ENCODE measurements at places on chromosomes 6 and 20. TPM values are rescaled to one million over a fixed set of nuclear protein-coding genes. Genes with fewer than 3 reads are reported as not detected.

GRCh38 chr20:59577037-59577808 is 27.1 kb upstream of the PHACTR3 start:
- no peak for DNase-seq

GRCh38 chr20:61280217-61280980 is 28.3 kb downstream of the CDH4 start:
- DNase-seq, result no peak

GRCh38 chr6:66735106-66735890 is 1028.3 kb upstream of the EYS start:
- no peak for DNase-seq

DNA sequence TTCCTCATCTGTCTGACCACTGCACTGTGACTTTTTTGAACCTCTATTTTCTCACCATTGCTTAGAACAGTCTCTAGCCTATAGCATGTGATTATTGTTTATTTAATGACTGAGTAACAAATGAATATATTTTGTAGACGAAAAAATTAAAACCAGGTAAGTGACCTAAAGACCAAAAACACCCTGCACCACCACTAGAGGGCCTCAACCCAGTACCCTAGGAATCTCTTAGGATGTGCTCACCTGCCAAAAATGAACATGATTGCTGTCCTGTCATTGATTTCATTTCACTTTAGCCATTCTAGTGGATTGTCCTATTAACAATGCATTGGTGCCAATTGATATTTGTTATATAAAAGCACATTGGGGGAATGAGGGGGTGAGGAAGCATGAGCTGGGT is 199.1 kb downstream of the COL9A1 start:
- no peak for DNase-seq

- DNase-seq, result no peak
Measured at GRCh38 chr6:161918628-161919205, 644.9 kb upstream of the AGPAT4 start.

DNA sequence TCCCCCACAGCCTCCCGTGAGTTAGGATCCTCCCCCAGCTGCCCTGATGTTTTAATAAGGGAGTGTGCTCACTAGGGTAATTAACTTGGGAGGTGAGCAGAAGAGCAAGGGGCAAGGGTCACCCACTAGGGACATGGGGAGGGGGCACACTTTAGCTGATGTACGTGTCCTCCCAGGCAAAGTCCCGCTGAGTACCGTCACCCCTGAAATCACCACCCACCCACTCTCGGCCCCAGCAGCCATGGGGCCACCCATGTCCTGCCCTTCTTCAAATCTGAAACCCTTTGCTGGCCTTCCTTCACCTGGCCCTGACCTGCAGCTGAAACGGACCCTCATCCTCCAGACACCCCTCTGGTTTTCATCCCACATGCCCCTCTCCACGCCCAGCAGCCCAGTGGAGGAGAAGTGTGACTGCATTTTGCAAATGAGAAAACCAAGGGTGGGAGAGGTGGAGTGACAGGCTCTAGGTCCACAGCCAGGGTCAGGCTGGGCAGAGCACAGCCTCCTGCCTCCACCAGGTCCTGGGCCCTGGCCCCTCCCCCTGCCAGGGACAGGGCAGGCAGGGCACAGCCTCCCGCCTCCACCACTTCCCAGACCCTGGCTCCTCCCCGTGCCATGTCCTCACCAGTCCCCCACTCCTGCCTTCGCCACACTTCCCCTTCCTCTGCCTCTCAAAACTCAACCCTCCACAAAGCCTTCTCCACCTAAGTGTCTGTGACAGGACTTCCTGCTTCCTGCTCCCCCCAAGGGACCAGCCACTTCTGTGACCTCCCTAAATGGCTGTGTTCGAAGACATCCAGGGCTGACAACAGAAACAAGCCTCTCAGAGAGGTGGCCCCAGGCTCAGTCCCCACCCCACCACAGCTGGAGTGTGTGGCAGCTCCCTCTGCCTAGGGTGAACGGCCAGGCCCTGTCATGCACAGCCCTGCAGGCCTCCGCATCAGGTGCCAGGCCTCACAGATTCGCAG is 15.1 kb downstream of the ACSS1 start:
- DNase-seq, result no peak

- DNase-seq, result peak; percentile 84
Measured at GRCh38 chr20:50919567-50919966, 11.7 kb downstream of the ADNP start.

DNA sequence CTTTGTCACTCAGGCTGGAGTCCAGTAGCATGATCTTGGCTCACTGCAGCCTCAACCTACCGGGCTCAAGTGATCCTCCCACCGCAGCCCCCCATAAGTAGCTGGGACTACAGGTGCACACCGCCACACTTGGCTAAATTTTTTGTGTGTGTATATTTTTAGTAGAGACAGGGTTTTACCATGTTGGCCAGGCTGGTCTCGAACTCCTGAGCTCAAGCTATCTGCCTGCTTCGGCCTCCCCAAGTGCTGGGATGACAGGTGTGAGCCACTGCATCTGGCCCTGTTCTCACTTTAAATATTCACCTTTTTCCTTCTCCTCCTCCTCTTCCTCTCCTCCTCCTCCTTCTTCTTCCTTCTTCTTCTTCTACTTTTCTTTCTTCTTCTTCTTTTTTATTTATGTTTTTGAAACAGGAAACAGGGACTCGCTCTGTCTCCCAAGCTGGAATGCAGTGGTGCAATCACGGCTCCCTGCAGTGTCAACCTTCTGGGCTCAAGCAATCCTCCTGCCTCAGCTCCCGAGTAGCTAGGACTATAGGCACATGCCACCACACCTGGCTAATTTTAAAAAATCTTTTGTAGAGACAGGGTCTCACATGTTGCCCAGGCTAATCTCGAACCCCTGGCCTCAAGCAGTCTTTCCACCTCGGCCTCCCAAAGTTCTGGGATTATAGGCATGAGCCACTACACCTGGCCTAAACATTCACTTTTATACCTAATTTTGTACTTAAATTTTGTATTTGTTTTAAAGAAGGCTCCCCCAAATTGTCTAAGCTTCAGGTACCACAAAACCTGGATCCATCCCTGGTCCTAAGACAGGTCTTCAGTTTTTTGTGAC is 47.2 kb upstream of the NCOA3 start:
- DNase-seq, result no peak

GRCh38 chr6:105036351-105036750 is 79.4 kb downstream of the LIN28B start:
- DNase-seq, result no peak

- no peak for DNase-seq
Measured at GRCh38 chr20:35661053-35661452, 3.6 kb downstream of the CPNE1 start.

DNA sequence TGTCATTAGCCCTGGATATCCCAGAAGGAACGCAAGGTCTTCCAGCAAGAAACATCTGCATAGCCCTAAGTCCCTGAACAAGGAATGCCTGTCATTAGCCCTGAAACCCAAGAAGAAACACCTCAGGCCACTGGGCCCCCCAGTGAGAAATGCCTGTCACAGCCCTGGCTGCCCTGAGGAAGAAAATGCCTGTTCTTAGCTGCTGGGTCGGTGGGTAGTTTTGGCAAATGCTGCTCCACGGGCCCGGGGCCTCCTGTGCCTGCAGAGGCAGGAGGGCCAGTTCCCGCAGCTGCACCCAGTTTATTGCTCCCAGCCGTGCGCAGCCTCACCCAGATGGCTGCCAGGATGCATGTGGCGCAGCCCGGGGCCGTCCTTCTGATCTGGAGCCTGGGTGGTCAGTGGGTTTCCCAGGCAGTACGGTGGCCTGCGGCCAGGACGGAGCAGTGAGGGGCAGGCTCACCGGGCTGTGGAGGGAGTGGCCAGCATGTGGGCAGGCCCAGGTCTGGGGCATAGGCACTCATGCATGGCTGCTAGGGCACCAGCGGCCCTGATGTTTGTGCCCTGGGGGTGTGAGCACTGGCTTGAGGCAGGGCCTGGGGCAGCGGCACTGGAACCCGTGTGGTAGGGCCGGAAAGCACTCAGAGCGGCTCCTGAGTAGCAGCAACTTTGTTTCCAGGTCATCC is 219.0 kb downstream of the ERMARD start:
- DNase-seq, result no peak

GRCh38 chr20:1777476-1777820 is 117.8 kb upstream of the SIRPA start:
- no peak for DNase-seq

GRCh38 chr6:40541556-40542174 is 45.5 kb downstream of the LRFN2 start:
- no peak for DNase-seq

DNA sequence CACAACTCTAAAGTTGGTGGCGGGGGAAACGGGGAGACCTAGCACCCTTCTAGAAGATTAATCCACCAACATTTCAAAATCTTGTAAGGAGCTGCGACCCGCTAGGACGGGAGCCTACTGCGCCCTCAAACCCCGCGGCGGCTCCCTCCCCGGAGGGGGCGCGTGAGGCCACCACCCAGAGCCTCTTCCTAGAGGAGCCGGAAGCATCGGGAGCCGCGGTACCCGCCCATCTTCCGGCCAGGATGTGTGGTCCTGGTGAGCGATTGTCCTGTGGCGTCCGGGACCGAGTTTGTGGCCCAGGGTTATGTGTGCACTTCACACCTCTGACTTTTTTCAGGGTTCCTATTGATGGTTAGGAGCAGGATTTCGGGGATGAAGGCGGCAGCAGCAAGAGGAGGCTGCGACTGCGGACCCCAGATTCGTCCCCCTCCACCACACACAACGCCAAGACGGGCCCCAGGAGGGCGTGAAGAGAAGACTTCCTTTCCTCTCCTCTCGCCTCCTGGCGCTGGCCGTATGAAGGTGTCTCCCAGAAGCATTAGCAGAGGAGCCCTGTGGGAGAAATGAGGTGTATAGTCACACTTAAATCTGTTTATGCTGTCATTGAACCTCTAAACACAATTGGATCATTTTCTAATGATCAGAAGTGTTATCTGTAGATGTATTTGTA is 10.7 kb downstream of the ZNF165 start:
- no peak for DNase-seq

GRCh38 chr6:142883011-142883410 is 62.0 kb downstream of the HIVEP2 start:
- DNase-seq, result peak; percentile 67

- no peak for DNase-seq
Measured at GRCh38 chr6:44614396-44614795, 226.9 kb downstream of the CDC5L start.

DNA sequence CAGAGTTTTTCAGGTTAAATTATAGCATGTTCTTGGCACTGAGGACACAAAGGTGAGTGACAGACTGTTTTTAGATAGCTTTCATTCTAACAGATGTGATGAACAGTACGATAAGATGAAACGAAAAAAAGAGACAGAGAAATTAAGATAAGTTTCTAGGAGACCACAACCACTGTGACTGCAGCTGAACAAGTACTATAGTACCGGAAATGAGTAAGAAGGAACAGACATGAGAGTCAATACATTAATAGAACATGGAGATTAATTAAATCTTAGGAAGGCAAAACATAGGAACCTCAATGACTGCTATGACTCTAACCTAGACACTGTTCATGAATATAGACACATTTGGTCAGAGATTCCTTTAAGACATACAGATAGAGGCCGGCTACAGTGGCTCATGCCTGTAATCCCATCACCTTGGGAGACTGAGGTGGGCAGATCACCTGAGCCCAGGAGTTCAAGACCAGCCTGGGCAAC is 40.2 kb downstream of the HBS1L start:
- DNase-seq, result no peak

- DNase-seq, result no peak
Measured at GRCh38 chr20:37346236-37346534, 245 bp downstream of the SRC start.

- peak; percentile 48 for DNase-seq
Measured at GRCh38 chr20:45937765-45938164, 3.3 kb downstream of the PCIF1 start.

DNA sequence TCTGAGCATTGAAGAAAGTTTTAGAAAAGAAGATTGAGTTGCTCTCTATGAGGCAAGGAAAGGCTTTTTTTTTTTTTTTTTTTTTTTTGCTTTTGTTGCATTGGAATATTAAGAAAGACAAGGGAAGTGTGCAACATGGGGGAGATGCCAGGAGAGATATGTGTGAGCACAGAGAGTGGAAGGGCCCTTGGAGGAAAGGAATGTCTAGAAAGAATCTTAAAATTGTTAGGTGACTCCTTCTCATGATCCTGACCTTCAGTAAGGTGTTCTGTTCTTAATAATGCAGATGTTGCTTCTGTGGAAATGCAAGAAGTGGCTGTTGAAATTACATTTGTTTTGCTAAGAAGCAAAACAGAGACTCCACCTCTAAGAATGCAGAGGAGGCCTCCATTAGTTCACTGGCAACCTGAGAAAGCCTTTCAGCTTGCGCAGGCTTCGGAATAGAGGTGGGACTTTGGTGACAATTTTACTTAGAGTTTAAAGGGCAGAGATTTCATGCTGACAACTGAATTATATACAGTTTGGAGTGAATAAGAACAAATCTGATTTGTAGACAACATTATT is 118.0 kb upstream of the ASCC3 start:
- DNase-seq, result no peak

GRCh38 chr20:43948455-43948854 is 33.8 kb downstream of the TOX2 start:
- no peak for DNase-seq

DNA sequence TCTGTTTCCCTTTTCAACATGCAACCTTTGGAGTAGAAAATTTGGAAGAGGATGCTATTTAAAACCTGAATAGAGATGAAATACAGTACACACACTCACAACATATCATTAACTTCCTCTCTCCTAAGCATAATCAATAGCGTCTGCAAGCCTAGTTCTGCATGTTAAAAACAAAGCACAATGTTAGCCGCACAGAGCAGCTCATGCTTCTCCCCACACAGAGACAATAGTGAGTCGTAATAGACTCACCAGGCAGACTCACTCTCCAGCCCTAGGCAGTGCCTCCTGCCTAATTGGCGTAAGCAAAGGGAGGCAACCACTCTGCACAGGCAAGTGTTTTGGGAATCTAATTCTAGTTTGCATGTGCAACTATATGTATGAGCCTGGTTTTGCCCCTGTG is 45.8 kb upstream of the ARID1B start:
- peak; percentile 86 for DNase-seq

WFDC12 gene
- not detected for total RNA-seq

DSN1 gene
- total RNA-seq, result 16.3 TPM

KCNQ5 gene
- total RNA-seq, result 1.7 TPM

FERMT1 gene
- 1.7 TPM for total RNA-seq

ZSCAN26 gene
- total RNA-seq, result 42.1 TPM

USP49 gene
- 1.4 TPM for total RNA-seq

SALL4 gene
- total RNA-seq, result not detected

GSTA1 gene
- total RNA-seq, result 0.18 TPM

FAM83C gene
- not detected for total RNA-seq

OPRL1 gene
- 0.36 TPM for total RNA-seq

TGM2 gene
- total RNA-seq, result 237 TPM

SLC22A7 gene
- total RNA-seq, result not detected

CLIC5 gene
- not detected for total RNA-seq

COL11A2 gene
- total RNA-seq, result under 0.01 TPM

WFDC6 gene
- total RNA-seq, result not detected

All from IMR-90 (cell line).